Stimulated activated CD4-positive, alpha-beta T cell treated with anti-CD3 and anti-CD28 coated beads, Interleukin-15, amount 100 ng/mL, for 1 hour (primary cell): ENCODE measurements at places on chromosomes 11 and 22.

- no peak for DNase-seq
These were observed at the start of gene ALDH3B2 for GRCh38 chr11:67674442-67674871. ALDH3B2 (minus strand) TSS chr11:67674623; CDS start chr11:67666935, 7,688 bp downstream.

DNA sequence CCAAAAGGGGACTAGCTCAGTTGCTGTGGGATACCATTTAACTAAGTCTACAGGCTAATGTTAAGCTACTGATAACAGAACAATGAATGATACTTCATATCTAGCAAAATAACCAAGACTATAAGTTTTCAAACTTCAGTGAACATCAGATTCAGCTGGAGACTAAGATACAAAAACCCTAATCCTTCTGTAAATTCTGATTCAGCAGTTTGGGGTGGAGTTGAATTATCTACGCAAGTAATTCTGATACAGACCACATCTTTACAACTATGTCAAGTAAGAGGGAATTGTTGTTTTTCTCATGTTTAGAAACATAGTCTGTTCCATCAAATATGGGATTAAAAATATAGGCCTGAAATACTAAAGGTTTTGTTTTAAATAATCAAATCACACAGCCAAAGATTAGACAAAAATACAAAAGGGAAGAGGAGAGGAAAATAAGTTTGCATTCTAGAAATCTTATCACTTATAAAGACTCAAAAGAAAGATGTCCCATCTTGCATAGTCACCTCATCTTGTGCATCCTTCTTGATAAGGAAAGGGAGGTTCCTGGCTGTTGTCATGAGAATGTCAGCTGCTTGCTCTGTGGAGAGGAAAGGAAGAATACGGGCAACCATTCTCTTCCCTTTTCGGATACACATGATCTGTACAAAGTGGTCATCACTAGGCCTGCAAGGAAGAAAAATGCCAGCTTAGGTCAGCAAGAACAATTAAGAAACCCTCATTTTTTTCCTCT is 21.4 kb downstream of the PATL1 start:
- no peak for DNase-seq

DNA sequence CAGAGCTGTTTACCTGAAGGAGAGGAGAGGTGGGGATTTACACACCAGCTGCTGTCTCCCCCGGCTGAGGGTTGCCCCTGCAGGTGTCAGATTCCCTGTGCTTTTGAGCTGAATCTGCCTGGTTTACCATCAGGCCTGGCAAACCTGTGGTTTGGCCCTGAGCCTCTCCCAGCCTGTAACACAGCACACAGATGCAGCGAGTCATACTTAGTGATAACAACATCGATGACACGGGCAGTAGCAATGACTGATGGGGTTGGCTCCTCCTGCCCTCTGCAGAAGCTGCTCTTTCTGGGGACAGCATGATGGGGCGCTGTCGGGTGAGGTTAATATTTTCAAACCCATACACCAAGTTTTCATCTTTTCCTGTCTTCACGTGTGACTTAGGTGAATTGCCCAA is 380.0 kb upstream of the B3GAT1 start:
- DNase-seq: no peak

DNA sequence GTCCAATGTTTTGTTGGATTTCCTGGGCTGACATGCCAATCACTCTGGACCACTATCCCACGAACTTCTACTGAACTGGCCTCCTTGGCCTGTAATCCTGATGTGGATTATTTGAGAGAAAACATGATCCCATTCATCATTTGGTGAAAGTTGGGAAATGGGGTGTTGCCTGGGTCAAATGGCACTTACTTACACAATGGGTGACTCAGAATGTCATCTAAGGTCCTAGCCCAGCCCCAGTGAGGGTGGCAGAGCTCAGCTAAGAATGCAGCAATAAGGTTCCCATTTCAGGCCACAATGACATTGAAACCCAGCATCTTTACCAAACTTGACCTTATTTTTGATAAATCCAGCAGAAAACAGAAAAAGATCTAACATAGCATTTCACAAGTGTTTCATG is 8.0 kb upstream of the DSCAML1 start:
- no peak for DNase-seq

DNA sequence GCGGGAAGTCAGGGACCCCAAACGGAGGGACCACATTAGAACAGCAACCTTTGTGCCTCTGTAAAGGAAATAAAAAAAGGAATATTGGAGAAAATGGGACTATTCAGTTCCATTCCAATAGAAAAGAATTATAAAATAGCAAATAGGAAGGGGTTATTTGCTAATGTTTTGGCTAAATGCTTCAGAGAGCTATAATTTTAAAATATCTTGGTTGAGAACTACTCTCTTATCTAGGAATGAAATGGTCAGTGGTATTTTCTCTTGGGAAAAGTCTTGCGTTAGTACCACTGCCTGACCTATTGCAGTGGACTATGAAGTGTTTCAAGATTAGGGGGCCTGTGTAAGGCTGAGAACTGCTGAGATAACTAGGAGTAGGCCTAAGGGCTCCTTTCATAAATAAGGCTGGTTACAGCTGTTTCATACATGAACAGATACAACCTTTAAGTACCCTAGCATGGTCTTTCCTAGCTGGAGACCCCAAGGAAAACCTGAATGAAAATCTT is 6.9 kb upstream of the WEE1 start:
- DNase-seq: no peak

GRCh38 chr11:44524751-44525201 is 40.7 kb upstream of the CD82 start:
- DNase-seq: no peak

DNA sequence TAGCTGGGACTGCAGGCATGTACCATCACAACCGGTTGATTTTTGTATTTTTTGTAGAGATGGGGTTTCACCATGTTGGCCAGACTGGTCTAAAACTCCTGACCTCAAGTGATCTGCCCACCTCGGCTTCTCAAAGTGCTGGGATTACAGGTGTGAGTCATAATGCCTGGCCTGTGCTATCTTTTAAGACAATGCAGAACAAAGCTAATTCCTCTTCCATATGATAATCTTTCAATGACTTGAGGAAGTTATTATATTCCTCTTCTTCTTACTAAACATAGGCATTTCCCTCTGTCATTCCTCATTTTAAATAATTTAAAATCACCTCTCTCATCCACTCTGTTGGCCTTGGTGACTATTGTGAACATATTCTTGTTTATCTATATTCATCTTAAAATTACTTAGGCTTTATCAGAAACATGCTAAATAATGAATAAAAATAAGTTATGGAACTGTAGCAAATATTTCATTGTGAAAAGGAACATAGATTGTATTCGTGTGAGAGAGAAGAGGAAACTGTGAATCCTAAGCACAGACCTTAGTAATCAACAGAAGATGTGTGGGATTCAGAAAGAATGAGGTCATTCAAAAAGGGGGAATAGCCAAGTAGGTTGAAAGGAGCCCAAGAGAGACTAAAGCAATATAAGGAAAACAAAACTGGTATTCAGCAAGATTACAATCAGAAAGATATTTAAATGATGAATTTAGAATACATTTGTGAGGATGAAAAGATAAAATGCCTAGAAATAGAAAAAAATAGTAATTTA is 269.4 kb downstream of the TTC28 start:
- DNase-seq: no peak

DNA sequence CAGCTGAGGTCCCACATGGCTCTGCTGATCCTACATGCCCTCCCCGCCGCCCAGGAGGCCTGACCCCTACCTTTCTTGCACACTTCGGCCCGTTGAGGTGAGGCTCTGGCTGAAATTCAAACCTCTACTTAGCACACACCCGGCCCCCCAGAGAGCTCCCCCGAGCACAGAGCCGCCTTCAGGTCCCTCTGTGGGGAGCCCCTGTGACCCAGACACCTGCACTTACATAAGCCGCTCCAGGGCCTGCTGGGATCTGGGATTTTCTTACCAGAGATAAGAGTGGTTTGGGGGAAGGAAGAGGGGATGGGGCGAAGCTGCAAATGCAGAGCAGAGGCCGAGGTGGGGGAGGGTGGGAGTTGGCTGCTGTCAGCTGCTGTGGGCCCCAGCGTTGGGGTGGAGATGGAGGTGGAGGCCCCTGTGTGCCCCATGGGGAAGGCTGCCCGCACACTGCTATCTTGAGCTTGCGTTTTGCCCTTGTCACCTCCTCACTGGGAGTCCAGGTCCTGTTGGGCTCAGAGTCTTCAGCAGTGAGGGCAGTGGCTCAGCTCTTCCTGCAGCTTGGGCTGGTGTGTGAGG is 30.6 kb downstream of the CAPN1 start:
- no peak for DNase-seq

DNA sequence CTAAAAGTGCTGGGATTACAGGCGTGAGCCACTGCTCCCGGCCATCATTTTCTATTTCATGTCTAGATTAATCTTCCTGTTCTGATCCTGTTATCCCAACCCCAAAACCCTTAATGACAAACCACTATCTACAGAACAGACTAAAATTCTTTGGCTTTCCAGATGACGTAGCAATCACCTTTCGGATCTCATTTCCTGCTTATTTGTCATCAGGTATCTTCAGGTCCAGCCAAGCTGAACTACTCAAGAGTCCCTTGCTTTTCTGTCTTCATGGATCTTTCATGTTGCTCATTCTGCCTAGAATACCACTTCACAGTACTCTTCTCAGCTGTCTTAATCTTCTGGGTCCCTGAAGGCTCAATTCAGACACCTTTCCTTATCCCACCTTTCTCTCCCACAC is 27.4 kb upstream of the IPO7 start:
- no peak for DNase-seq

DNA sequence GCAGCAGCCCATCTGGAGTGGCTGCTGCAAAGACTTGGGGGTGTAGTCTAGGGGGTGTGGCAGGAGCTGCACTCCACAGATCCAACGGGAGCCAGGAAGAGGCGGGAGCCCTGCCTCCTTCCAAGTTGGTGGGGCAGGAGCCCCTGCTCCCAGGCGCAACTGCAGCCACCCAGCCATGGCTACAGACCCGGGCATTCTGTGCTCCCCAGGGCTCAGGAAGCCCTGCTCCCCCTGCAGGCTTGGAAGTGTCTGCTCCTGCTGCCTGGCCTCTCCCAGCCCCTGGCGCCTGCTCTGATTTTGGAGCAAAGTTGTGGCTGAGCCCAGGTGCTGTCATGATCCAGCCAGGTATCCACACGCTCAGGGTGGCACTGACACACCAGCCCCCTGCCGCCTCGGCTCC is 58.5 kb downstream of the CCDC34 start:
- no peak for DNase-seq
